Stimulated activated naive CD4-positive, alpha-beta T cell treated with Interleukin-2 at 50 U/mL for 16 hours (primary cell): ENCODE measurements at places on chromosomes 2 and 18.
A peak's percentile ranks its signal among the peaks of the same experiment; 100 is the strongest.

DNA sequence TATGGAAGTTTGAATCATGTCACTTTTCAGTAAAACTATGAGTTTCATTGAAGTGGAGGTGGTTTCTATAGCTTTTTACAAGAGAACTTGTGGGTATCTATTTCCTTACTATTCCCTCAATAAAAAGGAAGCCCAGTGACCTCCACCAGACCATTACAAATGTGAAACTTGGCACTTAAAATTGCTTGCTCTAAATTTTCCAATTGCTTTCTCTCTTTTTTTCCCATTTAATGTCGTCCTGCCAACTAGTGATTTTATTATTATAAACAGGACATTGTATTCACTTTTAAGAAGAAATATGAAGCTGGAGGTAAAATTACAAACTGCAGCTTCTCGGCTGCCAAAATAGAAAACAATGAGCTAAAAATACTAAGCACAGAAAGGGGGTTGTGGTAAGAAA, 208.2 kb upstream of the ALPP start:
- DNase-seq: no peak

DNA sequence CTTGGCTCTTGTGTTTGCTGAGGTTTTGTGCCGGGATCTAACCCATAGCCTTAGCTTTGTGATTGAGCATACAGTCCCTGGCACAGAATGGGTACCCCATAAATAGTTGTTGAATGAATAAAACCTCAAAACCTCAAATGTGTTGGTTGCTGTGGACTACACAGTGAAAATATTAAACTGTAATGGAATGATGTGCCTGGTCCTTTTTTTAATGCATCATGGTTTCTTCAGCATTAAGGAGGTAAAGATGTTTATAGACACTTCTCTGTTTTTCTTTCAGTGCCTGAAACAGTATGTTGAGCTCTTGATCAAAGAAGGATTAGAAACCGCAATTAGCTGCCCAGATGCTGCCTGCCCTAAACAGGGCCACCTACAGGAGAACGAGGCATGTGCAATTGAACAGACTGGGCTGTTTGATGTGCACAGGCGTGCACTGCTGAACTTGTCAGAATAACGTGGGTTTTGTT, 97.0 kb downstream of the RNF144A start:
- no peak for DNase-seq

DNA sequence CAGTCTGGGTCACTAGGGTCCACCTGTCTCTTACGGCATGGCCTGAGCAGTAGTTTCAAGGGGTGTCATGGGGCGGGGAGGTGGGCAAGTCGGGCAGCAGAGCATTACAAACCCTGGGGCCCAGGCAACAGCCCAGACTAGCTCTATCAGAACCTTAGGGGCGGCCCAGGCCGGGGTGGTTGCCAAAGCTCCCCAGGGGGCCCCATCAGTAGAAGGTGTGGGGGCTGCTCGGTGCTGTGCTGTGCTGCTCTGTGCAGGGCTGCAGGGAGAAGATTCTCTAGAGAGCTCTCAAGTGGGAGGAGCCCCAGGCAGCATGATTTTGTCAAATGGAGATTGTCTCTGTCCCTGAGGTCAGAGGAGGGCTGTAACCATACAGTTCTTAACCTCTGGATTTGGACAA, 36.4 kb upstream of the SLC14A1 start:
- DNase-seq: no peak

DNA sequence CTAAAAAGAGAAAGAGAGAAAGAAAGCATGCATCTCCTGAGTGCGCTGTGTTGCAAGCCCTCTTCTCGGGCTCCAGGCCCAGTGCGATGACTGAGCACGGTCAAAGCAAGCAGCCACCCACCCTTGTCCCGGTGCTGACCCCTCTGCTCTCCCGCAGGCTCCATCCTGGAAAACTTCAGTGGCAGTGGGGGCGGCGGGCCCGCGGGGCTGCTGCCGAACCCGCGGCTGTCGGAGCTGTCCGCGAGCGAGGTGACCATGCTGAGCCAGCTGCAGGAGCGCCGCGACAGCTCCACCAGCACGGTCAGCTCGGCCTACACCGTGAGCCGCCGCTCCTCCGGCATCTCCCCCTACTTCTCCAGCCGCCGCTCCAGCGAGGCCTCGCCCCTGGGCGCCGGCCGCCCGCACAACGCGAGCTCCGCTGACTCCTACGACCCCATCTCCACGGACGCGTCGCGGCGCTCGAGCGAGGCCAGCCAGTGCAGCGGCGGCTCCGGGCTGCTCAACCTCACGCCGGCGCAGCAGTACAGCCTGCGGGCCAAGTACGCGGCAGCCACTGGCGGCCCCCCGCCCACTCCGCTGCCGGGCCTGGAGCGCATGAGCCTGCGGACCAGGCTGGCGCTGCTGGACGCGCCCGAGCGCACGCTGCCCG, 252.5 kb downstream of the GLI2 start:
- DNase-seq: no peak

DNA sequence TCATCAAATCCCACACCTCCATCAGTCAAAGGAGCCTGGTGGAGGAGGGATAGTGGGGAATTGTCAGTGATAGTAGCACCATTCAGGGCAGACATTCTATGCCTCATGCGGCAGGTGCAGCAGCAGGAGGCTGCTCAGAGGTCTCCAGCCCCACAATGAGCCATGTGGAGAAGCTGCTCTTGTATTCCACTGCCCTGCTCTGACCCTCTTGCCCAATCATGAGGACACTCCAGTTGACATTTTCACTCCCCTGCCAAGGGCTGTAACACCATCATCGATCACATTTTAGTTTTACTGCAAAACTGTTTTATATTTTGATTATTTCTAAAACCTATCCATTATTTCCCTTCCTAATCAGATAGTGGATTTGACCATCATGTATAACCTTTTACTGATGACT, 487.6 kb upstream of the KLHL29 start:
- no peak for DNase-seq

DNA sequence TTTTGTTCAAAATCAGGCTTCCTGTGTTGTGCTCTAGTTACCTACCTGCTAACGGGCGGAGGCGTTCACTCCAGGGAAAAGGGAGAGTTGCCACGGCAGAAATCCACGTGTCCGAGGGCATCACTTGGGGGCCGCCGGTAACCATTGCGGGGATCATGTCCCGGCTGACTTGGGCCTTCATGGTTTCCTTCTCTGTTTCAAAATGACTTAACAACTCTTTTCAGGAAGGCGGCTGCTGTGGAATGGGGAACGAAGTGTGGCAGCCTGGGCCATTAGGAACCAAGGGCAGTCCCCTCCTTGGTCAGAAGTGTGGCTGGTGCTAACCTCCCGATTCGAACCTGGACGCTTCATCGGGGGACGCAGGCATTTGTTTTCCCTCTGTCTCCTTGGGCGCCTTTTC, 56.8 kb downstream of the INPP5D start:
- DNase-seq: no peak

- DNase-seq: no peak
Observed at GRCh38 chr2:74515271-74515980, 1.2 kb downstream of the TLX2 start.

- no peak for DNase-seq
Observed at GRCh38 chr2:23055251-23055650, 329.7 kb upstream of the KLHL29 start.

DNA sequence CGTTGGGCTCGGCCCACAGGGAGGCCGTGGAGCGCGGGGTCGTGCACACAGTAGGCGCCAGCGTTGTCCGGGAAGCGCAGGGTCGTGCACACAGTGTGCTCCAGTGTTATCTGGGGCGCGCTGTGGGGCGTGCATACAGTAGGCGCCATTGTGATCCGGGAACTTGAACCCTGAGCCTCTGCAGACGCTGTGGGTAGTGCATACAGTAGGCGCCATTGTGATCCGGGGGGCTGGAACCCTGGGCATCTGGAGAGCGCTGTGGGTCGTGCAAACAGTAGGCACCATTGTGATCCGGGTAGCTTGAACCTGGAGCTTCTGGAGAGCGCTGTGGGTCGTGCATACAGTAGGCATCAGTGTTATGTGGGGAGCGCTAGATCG, 793 bp downstream of the ZNF236 start:
- DNase-seq: no peak

- no peak for DNase-seq
Observed at GRCh38 chr2:72847534-72848315, 21.9 kb upstream of the EXOC6B start.

GRCh38 chr2:142307086-142307485, 176.3 kb upstream of the LRP1B start:
- DNase-seq: no peak

GRCh38 chr2:238231251-238231793, 8.5 kb downstream of the HES6 start:
- DNase-seq: peak; percentile 75

- peak; percentile 24 for DNase-seq
Observed at GRCh38 chr2:30232801-30233130, 1.4 kb downstream of the LBH start.

GRCh38 chr18:63293935-63294334, 25.6 kb downstream of the BCL2 start:
- no peak for DNase-seq

- no peak for DNase-seq
Observed at GRCh38 chr18:70523792-70524182, 234.9 kb downstream of the SOCS6 start.

DNA sequence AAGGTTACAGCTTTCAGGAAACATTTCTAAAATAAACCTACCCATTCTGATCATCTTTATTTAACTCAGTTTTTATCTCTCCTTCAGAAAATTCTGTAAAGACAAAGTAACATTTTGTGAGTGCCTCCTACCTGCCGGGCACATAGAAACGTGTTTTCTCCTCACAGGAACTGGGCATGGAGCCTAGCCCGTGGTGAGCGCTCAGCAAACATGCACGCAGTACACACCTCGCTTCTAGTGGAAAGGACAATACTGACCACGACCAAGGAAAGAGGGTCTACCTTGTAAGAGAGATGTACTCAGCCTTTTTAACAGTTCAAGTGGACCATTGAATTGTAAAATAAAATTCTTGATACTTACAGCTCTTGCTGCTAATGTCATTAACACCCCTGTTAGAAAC, 24.8 kb upstream of the KIDINS220 start:
- no peak for DNase-seq

- no peak for DNase-seq
Observed at GRCh38 chr2:42569883-42570282, 1.5 kb downstream of the MTA3 start.

DNA sequence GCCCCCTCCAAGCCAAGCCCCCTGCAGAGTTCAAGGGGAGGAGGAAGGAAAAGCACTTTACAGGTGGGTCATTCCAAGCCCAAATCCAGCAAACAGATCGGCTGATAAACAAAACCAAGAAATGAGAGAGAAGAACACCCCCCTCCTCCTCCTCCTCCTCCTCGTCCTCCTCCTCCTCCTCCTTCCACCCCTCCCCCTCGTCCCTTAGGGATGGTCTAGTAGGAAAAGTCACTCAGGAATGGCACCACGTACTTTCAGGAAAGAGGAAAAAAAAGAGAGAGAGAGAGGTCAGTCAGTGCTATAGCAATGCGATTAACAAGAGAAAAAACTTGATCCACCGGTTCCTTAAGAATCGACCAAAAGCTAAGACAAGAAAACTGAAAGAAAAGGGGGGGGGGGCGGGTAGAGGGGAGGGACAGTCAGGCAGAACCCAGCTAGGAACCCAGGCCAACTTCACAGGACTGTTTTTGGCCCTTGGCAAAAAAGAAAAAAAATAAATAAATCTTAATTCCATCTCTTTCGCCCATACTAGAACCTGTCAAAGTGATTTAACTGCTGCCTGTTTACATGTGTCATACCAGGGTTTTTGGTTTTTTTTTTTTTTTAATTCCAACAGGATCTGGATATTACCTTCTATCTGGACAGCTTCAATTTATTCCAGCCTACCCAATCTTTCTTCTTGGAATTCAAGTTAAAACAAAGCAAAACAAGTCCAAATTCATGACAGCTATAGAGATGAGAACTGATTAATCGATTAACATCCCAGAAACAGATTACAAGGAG, 906 bp downstream of the IKZF2 start:
- no peak for DNase-seq

DNA sequence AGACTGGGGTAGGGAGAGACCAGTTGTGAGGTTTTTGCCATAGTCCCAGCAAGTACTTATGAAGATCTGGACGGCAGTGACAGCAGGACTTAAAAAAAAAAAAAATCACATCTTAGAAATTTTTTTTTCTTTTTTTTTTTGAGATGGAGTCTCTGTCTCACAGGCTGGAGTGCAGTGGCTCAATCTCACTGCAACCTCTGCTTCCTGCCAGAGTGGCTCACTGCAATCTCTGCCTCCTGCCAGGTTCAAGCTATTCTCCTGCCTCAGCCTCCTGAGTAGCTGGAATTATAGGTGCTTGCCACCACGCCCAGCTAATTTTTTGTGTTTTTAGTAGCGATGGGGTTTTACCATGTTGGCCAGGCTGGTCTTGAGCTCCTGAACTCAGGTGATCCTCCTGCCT, 22.4 kb upstream of the STAT4 start:
- no peak for DNase-seq

- no peak for DNase-seq
Observed at GRCh38 chr2:172704072-172704936, 31.3 kb upstream of the RAPGEF4 start.

- no peak for DNase-seq
Observed at GRCh38 chr2:134727385-134727784, 8.6 kb upstream of the TMEM163 start.

- DNase-seq: no peak
Observed at GRCh38 chr18:34767601-34768027, 57.5 kb downstream of the DTNA start.

DNA sequence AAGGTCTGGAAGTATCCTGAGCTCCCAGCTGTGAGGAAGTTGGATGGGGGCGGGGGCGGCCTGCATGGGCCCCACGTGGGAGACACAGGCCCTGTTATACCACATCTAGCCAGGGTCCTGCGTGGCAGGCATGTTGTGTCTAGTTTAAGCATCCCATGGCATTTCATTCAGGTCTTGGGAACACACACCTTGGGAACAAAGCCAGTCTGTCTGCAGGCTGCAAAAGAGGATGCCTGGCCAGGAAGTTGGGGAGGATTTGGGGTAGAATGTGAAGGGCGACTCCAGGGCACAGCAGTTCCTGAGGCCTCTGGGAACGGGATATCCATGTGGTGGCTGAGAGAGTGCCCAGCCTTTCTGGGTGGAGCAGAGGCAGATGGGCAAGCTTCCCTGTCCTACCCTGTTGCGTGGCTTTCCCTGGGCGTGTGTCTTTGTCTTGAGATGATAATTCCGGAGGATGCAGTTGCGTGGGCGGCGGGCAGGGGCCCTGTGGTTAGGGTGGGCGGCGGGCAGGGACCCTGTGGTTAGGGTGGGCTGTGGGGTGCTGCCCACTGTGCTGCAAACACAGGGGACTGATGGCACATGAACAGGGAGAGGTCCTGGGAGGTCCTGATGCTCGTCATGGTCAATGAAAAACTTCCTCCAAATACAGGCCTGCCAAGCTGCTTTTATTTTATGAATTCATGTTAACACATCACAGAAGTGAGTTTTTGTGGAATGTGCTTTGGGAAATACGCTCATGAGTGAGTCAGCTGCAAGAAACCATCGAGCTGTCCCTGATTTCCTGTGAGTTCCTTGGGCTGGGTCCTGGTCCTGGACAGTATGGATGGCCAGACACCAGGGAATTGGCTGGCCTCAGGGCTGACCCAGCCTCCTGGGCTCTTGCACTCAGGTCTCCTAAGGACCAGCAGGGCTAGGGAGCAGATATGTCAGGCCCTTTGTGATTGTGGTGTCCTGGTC, 90.0 kb upstream of the HS6ST1 start:
- no peak for DNase-seq

- DNase-seq: no peak
Observed at GRCh38 chr18:26656944-26657536, 108.7 kb upstream of the KCTD1 start.

GRCh38 chr2:189000221-189000620, 26.0 kb downstream of the COL3A1 start:
- no peak for DNase-seq
